AG10803 (cell line): ENCODE measurements at places on chromosomes 6 and 20.

DNA sequence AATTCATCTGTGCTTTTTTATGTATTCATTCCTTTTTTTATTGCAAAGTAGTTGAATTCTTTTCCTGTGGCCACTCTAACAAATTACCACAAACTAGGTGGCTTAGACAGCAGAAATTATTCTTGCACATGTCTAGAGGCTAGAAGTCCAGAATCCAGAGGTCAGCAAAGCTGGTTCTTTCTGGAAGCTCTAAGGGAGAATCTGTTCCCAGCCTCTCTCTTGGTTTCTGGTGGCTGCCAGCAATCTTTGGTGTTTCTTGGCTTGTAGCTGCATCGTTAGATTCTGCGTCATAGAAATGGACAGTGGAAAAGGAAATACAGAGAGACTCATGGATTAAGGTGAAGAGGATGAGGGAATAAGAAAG lies 39.3 kb downstream of the GSTA2 start:
- peak; percentile 96 for DNase-seq

GRCh38 chr20:34579191-34579978 lies 20.9 kb downstream of the MAP1LC3A start:
- DNase-seq: peak; percentile 78

DNA sequence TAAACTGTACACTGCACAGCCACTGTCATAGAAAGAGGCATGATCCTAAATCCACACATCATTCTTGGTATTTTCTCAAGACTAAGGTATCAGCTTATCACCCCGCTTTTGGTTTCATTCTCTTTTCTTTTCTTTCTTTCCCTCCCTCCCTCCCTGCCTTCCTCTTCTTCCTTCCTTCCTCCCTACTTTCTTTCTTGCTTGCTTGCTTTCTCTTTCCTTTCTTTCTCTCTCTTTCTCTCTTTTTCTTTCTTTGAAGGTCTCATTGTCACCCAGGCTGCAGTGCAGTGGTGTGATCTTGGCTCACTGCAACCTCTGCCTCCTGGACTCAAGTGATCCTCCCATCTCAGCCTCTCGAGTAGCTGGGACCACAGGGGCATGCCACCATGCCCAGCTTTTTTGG lies 81.1 kb downstream of the MAP7 start:
- DNase-seq: no peak

GRCh38 chr6:30557683-30557981 lies 537 bp downstream of the PRR3 start:
- DNase-seq: no peak

- DNase-seq: peak; percentile 20
Measured at GRCh38 chr6:68054756-68055155, 580.3 kb upstream of the ADGRB3 start.

DNA sequence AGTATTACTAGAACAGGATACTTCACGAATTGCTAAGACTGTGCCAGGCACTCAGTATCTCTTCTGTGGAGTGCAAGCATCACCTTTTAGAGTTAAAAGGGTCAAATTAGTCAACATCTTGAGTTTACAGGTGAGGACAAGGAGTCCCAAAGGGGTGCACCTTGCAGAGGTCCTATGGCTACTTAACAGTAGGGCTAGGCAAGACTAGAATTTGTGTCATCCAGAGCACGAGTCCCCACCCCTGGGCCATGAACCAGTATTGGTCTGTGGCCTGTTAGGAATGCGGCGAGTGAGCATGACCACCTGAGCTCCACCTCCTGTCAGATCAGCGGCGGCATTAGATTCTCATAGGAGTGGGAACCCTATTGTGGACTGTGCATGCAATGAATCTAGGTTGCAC lies 10.5 kb upstream of the DSTN start:
- DNase-seq: no peak

GRCh38 chr6:37282371-37282770 lies 24.4 kb upstream of the TMEM217 start:
- no peak for DNase-seq

DNA sequence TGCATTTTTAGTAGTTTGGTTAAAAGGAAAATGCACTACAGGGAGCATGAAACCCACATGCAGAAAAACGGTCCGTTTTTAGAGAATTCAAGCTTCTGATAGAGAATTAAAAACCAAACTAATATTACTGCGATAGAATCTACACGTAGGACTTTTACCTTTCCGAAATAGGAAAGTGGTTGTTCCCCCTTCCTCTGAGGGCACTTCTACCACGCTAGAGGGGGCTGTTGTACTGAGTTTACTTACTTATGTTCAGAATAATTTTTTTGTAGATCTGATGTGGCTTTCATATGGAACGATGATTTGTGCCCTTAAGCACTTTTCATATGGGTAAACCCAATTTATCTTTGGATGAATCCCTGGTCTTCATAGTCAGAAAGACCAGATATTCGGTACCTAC lies 264.3 kb upstream of the PLN start:
- DNase-seq: peak; percentile 59

- DNase-seq: no peak
Measured at GRCh38 chr6:85679445-85680123, 36.9 kb upstream of the SYNCRIP start.

DNA sequence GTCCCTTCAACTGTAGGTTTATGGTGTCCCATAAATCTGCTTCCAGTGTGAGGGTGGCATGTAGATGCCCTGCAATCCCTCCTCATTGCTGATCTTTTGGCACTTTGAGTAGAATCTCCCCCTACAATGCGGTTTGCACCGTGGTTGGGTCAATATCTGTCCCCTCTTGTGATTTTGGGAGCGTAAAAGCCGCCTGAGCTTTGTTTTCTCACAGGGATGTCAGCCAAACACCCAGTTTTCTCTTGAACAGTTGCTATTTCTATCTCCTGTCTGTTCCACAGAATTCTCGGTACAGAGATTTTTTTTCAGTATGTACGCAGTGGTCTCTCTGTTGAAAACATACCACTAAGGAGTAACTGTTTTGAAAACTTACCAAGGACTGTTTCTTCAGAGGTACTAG lies 21.8 kb downstream of the CDS2 start:
- no peak for DNase-seq

DNA sequence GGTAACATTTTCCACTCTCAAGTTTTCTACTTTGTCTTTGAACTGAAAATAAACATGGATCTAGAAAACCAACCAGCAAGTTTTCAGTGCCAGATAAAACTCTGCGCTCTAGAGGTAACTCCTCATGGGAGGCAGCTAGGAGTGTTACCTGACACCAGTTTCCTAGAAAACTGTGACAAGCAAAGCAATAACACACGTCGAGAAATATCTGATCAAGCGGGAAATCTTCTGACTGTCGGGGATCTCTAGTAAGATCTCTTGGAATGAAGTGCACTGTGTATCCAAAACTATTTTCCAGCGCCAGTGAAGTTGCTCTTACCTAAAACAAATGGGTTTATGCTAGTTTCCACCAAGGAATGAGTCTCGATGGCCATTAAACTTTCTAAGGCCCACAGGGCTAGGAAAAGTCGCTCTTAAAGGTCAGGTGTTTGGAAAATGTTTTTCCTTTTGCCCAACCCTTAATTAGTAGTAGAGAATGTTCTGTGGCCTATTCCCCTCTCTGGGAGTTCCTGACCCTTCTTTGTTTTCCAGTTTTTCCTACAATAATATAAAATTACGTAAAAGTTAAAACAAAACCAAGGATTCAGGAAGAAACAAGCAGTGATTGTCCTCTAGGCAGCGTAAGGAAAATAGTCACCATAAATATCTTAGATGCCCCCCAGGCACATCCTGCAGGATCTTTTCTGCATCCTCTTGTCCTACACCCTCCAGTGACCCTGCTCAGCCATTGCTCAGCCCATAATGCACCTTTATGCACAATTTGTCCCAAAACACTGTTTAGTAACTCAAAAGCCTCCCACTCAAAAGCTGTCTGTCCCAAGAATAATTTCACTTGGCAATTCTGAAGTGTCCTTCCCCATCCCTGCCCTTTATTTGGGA lies 137.7 kb upstream of the AKAP12 start:
- no peak for DNase-seq

GRCh38 chr6:30127238-30128093 lies 8.5 kb upstream of the TRIM40 start:
- DNase-seq: no peak

GRCh38 chr6:32234934-32235333 lies 11.1 kb upstream of the NOTCH4 start:
- DNase-seq: no peak

- peak; percentile 77 for DNase-seq
Measured at GRCh38 chr20:45157962-45158361, 16.7 kb upstream of the PI3 start.

DNA sequence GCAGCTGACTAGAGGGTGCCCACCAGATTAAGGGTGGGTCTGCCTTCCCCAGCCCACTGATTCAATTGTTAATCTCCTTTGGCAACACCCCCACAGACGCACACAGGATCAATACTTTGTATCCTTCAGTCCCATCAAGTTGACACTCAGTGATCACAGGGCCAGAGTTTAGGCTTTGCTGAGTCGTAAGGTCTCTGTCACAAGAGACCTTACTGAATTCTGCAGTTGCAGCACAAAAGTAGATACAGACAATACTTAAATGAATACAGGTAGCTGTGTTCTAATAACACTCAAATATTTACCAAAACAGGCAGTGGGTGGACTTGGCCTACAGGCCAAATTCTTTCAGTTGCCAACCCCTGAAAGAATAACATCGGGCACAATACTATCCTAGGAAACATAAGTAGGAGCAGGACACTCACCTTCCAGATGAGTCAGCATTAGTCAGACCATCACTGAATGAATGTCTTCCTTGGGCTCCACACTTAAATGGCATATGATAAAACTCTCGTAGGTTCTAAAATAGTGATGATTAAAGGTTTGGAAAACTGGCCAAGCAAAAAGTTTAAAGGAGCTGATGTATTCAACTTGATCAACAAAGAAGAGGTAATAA lies 190.0 kb downstream of the UBE3D start:
- DNase-seq: peak; percentile 61

DNA sequence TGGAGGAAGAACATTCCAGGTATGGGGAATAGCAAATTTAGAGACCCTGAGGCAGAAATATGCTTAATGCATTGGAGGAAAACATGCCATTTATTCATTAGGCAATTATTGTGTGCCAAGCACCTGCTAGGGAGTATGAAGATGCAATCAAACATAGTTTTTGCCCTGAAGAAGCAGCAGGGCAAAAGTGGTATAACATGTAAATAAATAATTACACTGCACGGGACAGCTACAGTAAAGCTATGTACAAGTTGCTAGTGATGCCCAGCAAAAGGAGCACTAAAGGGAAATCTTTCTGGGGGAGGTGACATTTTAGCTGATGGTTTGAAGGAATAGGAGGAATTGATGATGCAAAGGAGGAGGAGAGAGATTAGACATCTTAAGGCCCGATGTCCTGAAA lies 624 bp upstream of the TJAP1 start:
- no peak for DNase-seq

DNA sequence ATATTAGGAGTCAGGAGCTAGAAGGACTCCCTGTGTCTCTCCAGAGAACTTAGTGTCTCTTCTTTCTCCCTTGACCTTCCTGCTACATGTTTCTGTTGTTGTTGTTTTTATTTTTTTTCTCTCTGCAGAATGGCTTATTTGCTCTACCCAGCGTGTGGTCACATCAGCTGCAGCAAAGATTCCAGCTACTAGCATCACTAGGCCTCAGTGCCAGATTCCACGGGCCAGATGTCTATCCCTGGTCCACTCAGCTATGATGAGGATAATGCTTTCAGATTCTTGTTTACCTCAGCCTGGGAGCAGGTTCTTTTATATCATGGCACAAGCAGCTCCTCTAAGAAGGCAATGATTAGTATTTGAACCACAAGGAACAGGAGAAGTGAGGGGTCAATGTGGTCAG lies 110.0 kb downstream of the PLCB1 start:
- DNase-seq: peak; percentile 57

DNA sequence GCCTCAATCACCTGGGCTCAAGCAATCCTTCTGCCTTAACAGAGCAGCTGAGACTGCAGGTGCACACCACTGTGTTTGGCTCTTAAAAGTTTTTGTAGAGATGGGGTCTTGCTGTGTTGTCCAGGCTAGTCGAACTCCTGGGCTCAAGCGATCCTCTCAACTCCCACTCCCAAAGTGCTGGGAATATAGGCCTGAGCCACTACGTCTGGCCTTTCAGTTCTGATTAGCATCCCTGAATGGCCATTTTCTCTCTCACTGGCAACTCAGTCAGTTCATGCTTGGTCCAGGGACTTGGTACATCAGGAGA lies 28.5 kb downstream of the DNMT3B start:
- DNase-seq: no peak

DNA sequence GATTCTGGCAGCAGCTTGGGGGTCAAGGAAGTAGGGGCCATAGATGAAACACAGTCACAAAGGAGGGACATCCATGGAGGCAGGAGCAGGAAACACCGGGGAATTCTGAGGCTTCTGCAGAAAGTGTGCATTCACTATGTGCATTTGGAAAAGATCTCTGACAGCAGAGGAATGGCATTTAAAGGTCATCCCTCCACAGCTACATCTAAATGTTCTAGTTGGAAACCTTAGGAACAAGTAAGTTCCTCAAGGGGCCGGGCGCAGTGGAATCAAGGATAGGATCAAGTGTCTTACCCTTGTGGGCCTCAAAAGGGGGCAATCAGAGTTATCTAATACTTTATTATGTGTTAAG lies 8.8 kb downstream of the C6orf136 start:
- DNase-seq: no peak

DNA sequence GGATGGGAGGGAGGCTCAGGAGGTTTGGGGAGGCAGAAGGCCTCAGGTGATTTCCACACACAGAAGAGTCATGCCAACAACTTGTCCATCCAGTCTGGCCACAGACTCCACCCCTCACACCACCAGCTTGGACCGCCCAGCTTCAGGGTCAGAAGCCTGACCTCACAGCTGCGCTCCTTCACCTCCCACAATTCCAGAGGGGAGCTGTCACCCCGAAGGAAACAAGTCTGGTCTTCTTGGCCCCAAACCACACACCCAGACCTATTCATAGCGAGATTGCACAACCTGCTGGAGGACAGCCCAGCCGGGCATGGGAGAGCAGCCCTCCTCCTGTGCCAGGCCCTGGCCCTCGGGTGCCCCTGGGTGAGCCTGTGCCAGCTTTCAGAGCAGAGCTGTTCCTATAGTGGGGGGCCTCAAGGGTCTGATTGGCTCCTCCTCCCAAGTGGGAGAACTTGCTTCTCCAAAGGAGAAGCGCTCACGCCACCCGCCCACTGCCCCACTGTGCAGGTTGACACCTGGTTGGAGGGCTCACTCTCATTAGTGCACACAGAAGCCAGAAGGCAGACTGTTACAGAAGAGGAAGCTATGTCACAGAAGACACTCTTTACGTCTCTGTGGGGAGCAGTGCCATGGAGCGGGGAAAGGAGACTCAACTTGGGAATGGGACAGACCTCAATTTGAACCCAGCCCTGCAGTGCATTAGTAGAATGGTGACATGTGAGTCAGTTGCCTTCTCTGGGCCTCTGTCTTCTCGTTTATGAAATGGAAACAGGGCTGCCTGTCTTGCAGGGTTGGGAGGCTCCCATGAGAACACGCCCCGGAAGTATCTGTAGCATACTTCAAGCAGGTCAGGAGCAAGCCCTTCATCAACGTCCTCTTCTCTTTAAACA lies 128.8 kb downstream of the FOXO3 start:
- peak; percentile 84 for DNase-seq

DNA sequence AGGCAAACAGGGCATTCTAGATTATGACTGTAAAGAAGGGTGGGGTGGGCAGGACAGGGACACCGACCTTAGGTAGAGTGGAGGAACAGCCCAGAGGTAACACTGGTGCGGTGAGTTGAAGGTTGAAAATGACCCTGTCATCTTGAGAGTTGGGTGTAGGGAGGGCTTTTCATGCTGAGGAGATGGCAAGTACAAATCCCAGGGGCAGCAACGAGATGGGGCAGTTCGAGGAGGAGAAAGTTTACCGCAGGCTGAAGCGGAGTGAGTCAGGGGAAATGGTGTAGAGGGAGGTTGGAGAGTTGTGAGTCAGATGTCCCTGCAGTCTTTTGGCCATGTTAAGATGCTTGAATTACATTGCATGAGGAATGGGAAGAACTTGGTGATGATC lies 101.1 kb downstream of the HIVEP1 start:
- peak; percentile 53 for DNase-seq
